ENCODE measurements at places on chromosomes 2 and 18. TPM values are rescaled to one million over a fixed set of nuclear protein-coding genes. Genes with fewer than 3 reads are reported as not detected.

OXER1 gene
- 0.11 TPM for total RNA-seq

ALPP gene
- total RNA-seq: not detected

UPP2 gene
- not detected for total RNA-seq

SERPINB2 gene
- 1.2 TPM for total RNA-seq

OR6B2 gene
- total RNA-seq: not detected

MAP4K3 gene
- total RNA-seq: 8.2 TPM

CCL20 gene
- 5.0 TPM for total RNA-seq

ABCB11 gene
- total RNA-seq: not detected

RASGRP3 gene
- 3.1 TPM for total RNA-seq

GRB14 gene
- total RNA-seq: not detected

MSTN gene
- not detected for total RNA-seq

Data from CD8-positive, alpha-beta memory T cell (primary cell).